ENCODE measurements at places on chromosomes 1 and 21.

GRCh38 chr1:242522996-242523718 is 1.3 kb downstream of the PLD5 start:
- no peak for DNase-seq

- DNase-seq = no peak
These were observed 12.0 kb upstream of the SYT14 start for GRCh38 chr1:209926045-209926444.

DNA sequence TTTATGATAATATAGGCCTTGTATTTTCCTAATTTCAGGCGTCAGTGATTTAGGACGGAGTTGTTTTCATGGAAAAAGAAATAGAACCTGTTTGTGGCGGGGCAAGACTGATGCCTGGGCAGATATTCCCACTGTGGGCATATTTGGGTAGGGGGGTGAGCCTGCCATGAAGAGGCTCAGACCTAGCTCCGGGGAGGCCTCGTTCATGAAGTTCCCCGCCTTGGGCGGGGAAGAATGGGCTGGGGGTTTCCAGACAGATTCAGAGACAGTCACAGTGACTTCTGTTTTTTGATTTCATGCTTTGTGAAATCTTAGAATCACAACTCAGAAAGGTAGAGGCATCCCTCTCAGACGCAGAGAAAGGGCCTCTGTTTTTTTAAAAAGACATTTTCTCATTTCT is 36.1 kb downstream of the RUNX3 start:
- DNase-seq = no peak

- no peak for DNase-seq
These were observed 275.8 kb upstream of the ST6GALNAC5 start for GRCh38 chr1:76591461-76591860.

GRCh38 chr1:201369209-201369608 is 8.3 kb downstream of the TNNT2 start:
- no peak for DNase-seq

GRCh38 chr1:32864375-32865019 is 6.2 kb downstream of the FNDC5 start:
- DNase-seq = no peak

- no peak for DNase-seq
These were observed 35.4 kb downstream of the CENPF start for GRCh38 chr1:214638459-214638807.
